Cardiac fibroblast (primary cell): ENCODE measurements at places on chromosomes 11 and 22.

- no peak for DNase-seq
These were observed 73.4 kb upstream of the CD44 start for GRCh38 chr11:35065566-35065965.

- DNase-seq: no peak
These were observed 189.4 kb downstream of the CEP164 start for GRCh38 chr11:117517097-117517496.

DNA sequence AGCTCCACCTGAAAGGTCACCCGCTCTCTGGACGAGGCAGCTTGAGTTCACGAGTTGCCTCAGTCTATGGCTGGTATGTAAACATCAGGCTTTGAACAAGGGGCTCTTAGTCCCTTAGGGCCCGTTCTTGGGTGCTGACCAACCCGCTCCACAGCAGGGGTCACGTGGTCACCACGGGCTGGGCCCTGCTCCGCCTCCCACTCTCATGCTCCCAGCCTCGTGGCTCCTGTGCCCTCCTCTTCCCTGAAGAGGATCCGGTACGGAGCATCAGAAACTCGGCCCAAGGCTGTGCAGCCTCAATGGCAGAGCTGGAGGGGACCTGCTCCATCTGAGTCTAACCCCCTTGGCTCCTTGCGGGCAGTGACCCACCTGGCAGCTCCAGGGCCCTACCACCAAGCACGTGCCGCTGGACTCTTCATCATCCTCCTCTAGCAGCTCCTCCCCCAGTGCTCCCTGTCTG is 54.2 kb upstream of the TTLL12 start:
- no peak for DNase-seq

GRCh38 chr11:44573333-44573732 is 7.9 kb downstream of the CD82 start:
- DNase-seq: peak; percentile 29

DNA sequence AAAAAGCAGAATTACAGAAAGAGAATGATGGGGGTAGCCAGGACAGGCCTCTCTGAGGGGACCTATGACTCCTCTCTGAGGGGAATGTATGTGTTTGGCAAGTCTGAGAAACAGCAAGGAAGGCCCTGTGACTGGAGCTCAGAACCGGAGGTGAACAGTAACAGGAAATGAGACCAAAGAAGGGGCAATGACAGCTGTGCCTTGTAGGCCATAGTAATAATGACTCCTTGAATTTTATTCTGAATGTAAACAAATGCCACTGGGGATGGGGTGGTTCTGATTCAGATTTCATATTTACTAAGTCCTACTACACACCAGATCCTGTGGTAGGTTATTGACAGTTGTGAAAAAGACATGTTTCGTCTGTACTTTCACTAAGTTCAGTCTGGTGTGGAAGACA is 52.8 kb upstream of the APOA1 start:
- peak; percentile 46 for DNase-seq
